ENCODE measurements at places on chromosomes 2 and 18.
A peak's percentile ranks its signal among the peaks of the same experiment; 100 is the strongest.

DNA sequence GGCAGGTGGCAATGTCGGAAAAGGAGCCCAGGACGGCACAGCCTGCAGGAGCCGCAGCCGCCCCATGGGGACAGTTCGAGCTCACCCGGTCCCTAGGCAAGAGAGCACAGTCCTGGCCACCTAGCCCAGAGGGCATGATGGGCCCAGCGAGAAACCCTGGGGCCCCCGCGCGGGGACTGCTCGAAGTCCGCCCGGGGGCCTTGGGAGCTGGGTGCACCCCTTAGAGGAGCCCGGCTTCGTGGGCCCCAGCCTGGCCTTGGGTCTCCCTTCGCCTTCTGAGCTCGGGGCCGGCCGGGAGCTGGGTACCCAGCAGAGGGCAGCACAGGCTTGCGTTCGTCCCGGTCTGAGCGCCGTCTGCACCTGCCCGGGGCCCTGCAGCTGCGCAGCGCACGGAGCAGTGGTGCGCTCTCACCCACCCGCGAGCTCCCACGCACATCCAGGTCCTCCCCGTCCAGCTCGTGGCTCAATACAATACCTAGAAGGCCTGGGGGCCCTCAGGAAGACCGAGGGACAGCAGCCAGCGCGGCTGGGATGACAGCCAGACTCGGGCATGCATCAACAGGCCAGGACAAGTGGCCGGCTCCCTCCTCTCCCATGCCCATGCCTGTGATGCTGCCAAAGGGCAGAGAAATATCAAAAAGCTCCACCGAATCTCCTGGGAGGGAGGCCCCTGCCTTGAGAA is 96.2 kb upstream of the ZNF532 start:
- DNase-seq = peak; percentile 93

GRCh38 chr2:20179755-20180594 is 45.0 kb downstream of the SDC1 start:
- DNase-seq = peak; percentile 99

DNA sequence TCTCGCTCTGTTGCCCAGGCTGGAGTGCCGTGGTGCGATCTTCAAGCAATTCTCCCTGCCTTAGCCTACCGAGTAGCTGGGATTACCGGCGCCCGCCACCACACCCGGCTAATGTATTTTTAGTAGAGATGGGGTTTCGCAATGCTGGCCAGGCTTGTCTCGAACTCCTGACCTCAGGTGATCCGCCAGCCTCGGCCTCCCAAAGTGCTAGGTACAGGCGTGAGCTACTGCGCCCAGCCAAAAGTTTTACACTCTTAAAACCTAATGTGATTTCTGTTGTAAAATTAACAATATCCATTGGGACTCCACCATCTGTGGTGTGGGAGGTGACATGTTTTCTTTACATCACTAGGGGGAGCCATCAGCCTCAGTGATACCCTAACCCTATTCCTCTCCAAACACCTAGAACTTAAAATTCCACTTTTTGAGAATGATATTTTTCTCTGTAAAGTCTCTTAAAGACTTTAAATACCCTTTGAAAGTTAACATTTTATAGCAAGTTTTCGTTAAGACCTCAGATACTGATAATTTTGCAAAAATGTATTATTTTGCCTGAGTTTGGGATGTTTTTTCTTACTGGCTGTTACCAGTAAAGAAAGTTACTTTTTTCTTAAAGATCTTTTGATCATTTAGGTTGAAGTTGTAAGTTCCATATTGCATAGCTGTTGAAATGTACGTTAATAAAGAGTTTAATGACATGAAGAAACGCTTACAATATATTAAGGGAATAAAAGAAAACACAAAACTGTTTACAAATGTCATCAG is 11.6 kb upstream of the EIF2AK2 start:
- DNase-seq = peak; percentile 56

- peak; percentile 64 for DNase-seq
Measured at GRCh38 chr2:2742726-2743125, 411.7 kb upstream of the MYT1L start.

- peak; percentile 10 for DNase-seq
Measured at GRCh38 chr2:96175951-96176350, 30.7 kb upstream of the DUSP2 start.

- DNase-seq = peak; percentile 80
Measured at GRCh38 chr2:36578343-36579296, 19.3 kb downstream of the FEZ2 start.

DNA sequence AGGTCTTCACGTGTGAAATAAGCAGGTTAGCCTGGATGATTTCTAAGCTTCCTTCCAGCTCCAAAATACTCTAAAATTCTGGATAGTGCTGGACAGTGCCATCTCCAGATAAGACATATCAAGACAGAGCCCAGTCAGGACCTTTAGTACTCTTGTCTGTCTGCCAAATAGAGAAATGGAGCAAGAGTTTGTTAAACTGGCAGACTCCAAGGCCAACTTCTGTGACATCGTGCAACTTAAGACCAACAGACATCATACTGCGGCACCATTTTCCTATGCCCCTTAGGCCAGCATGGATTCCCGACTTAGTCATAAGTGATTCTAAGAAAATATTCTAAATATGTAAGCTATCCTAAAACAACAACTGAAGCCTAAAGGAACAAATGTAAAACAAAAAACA is 118.6 kb downstream of the RBMS1 start:
- DNase-seq = no peak

- DNase-seq = no peak
Measured at GRCh38 chr2:29370581-29371125, 255.4 kb downstream of the CLIP4 start.

- DNase-seq = no peak
Measured at GRCh38 chr18:63799189-63799588, 24.0 kb downstream of the SERPINB7 start.

DNA sequence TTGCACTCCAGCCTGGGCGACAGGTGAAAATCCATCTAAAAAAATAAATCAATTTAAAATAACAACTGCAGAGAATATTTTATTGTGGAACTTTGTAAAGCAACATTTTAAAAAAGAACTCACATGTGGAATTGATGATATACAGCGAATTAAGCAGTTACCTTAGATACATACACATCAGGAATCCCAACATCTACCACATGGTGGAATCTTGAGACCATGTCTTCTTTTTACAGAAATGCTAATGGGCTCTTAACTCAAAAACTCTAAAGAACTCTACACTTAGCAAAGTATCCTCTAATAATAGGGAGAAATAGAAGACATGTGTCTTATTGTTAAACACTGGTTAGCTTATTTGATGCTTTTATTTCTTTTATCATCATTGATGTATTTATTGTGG is 373.6 kb downstream of the CDH7 start:
- peak; percentile 2 for DNase-seq

GRCh38 chr18:22667616-22668422 is 250.1 kb upstream of the CTAGE1 start:
- DNase-seq = peak; percentile 54

DNA sequence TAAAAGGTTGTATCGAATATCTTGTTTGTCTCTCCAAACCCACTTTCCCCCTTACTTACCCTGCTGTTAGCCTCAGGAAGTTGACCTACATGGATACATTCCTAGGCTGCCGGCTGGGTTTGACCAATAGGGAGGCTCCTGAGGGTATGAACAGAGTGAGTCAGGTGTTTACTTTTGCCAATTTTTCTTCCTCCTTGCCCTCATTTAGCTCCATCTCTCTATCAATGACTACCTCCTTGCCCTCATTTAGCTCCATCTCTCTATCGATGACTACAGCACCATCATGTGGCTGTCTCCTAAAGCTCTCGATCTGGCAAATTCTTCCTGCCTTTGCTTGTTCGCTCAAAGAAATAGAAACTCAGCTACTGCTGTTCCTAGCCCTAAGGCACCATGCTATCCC is 571.9 kb upstream of the CRIM1 start:
- peak; percentile 40 for DNase-seq

DNA sequence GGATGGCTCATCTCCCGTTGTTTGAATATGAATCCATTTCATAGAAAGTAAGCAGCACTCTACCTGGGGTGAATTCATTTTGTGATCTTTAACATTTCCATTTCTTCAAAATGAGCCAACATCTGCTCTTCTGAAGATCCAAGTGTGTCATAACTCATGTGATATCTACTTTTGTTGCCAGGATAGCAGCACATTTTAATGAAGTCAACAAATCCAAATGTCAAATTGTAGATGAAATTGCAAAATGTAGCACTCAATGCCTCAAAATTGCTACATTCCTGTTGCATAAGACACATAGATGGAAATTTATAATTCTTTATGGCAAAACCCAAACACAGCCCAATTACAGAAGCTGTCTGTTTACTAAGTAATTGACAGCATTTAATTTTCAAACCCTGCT is 360.7 kb downstream of the TMX3 start:
- DNase-seq = no peak

GRCh38 chr2:212271583-212271982 is 267.0 kb downstream of the ERBB4 start:
- DNase-seq = no peak

DNA sequence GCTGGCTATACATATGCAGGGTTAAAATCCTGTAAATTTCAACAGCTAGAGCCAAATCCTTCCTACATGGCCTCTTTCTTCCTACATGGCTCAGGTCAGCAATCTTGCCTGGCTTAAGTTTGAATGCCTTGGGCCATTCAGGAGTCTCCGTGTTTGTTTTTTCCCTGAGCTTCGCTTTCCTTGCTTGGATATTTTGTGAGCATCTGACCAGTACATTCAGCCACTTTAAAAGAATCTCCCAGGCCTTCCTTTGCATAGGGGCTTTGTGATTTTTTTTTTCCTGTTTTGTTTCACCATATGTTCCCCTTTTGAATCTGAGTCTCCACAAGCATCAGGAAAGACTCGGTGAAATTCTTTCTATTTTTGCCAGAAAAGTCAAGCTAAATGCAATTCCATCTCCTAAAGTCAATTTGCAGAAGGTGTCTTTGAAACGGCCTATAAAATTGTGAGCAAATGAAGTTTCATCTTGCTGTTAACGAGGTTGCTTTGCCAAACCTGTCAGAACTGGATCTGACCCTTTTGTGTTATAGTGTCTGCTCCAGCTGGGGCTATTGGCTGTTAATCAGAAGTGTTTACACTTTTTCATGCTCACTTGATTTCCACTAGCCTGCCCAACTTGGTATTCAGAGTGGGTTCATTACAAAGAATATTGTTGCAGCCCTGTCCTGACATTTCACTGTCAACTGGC is 256.9 kb downstream of the DCC start:
- DNase-seq = no peak

DNA sequence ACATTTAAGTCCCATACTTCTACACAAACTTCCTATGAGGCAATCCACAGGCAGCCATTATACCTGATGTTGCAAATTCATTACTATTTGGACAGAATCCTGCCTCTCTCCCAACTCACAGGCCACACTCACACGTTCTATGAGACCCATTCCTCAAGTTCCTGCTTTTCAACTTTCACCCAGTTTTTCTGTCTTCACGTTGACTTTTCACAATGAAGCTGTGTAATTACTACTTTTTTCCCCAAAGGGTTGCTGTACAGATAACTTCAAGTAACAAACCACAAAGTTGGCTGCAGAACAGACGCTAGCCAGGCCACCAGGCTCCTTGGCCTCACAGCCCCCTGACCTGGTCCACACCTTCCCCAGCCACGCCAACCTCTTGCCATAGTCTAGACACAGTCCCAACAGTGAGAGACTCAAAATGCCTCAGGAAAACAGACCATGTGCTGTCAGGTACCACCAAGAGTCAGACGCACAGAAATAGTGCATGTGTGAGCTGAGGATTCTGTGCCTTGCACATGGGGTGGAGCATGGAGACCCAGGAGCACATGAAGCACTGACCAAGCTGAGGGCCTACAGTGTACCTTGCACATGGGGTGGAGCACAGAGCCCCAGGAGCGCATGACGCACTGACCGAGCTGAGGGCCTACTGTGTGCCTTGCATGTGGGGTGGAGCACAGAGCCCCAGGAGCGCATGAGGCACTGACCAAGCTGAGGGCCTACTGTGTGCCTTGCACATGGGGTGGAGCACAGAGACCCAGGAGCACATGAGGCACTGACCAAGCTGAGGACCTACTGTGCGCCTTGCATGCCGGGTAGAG is 61.0 kb downstream of the EIPR1 start:
- no peak for DNase-seq

DNA sequence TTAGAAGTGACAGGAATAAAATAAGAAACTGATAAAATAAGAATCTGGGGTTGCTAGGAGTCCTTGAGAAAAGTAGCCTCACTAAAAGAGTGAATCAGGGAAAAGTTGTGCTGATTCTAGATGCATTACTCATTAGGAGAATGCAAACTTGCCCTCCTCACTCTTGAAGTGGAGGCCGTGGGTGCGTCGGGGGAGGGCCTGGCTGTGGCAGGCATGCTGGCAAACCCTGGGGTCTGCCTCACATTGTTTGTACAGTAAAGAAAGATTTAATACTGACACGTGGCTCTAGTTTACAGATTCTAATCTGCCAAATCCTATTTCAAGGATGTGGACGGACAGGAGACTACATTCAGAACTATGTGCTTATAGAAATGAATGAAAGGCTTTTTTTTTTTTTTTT is 41.9 kb downstream of the TANC1 start:
- peak; percentile 54 for DNase-seq

DNA sequence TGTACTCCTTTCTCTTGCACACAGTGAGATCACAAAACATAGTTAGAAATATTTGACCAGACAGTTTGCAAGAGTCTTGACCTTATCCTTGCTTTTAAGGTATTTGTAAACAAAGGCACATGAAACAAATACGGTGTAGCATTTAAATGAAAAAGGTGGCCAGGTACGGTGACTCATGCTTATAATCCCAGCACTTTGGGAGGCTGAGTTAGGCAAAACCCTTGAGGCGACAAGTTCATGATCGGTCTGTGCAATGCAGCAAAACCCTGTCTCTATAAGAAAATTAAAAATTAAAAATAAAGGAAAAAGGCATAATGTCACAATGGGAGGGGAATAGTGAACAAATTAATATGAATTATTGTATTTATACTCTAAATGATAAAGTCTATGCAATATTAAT is 109.5 kb upstream of the PIK3C3 start:
- peak; percentile 75 for DNase-seq

- DNase-seq = no peak
Measured at GRCh38 chr2:54267577-54267976, 11.5 kb upstream of the TSPYL6 start.

DNA sequence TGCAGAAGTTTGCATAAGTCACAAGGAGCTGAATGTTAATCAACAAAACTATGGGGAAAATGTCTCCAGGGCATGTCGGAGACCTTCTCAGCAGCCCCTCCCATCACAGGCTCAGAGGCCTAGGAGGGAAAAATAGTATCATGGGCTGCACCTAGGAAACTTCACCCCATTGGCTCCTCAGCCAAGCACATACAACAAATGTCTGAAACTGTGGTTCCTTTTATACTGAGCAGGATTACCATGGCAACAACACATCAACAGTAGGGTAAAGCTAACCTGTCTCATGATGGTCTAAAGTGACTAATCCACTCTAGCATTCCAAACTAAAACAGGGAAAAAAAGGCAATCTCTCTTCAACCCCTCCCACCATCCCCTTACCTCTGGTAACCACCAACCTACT is 3.2 kb upstream of the NEMP2 start:
- peak; percentile 28 for DNase-seq

GRCh38 chr2:27322301-27322765 is 564 bp downstream of the MPV17 start:
- peak; percentile 20 for DNase-seq

- DNase-seq = no peak
Measured at GRCh38 chr2:38344813-38345212, 32.3 kb downstream of the ATL2 start.

- no peak for DNase-seq
Measured at GRCh38 chr18:79876497-79876896, 75.0 kb downstream of the SLC66A2 start.
